NB4 (cell line): ENCODE measurements at places on chromosomes 1 and 21.

DNA sequence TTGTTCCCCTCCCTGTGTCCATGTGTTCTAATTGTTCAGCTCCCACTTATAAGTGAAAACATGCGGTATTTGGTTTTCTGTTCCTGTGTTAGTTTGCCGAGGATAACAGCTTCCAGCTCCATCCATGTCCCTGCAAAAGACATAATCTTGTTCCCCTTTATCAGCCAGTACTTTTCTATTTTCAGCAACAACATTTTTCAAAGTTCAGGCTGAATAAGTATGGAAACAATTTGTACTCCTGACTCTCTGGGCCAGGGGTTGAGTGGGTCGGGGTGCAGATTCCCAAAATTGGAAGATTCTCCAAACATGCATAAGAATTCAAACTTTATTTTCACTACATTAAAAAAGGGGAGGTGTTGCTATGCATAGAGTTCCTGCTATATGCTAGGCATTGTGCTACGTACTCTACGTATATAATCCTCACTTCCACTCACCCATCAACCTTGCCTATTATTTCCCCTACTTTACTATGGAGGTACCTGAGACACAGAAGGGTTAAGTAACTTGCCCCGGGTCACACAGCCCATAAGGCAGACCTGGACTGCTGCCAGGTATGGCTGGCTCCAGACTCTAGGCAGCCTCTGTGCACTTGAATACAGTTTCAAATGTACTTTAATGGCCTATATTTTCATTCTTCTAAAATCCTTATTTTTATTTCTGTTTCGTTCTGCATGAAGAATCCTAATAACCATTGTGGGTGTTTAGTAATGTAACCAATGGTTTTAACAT is 117.1 kb upstream of the C8B start:
- DNase-seq: no peak

GRCh38 chr1:115685029-115685705 is 43.4 kb downstream of the VANGL1 start:
- DNase-seq: no peak

DNA sequence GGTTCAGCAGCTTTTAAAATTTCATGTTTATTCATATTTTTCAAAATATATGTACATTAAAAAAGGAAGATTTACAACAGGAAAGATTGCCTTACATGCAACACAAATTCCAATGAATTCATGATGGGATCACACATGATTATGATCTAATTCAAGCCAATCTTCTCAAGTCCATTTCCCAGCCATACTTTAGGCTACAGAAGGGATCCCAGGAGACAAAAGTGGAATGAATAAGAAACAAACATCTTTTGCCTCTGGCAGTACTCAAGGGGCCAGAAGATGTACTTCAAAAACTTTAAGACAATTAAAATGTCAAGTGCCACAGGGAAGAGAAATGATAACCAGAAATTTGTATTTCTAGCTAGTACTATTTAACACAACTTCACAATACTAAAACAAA is 10.2 kb upstream of the SH2D5 start:
- DNase-seq: no peak

DNA sequence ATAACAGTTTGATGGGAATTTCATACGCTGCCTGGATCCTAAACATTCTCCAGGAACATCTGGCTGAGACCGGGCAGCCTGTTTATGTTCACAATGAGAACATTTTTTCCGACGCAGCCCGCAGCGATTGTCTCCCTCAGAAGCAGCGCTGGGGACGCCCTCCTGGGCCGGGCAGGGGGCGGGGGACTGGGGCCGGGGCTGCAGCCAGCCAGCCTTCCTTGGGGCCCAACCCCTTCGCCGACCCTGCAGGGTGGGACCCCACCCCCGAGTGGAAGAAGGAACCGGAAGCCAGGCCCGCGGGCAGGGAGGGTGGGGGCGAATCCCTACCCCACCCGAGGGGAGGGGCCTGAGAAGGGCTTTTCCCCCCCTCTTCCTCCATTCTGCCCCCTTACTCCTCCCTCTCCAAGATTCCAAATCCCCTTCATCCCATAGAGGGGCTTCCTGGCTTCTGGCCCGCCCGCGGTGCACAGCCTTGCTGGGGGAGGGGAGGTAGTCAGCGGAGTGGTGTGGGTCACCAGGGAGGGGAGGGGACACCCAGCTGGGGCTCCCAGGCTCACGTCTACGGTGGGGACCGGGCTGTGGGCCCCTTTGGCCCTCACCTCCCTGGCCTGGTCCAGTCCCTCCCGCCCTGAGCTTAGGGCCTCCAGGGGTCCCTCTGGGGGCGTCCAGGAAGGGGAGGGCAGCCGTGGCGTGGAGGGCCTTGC is 60.6 kb downstream of the WNT9A start:
- DNase-seq: peak; percentile 1

- no peak for DNase-seq
Measured at GRCh38 chr1:33874636-33875035, 10.8 kb downstream of the HMGB4 start.
